NCI-H2107 (cell line): ENCODE measurements at places on chromosomes 7 and 10.

- DNase-seq: no peak
These were observed 210.4 kb upstream of the ADO start for GRCh38 chr10:62594093-62594520.

- no peak for DNase-seq
These were observed 70.1 kb upstream of the RAB11FIP2 start for GRCh38 chr10:118116715-118117449.

DNA sequence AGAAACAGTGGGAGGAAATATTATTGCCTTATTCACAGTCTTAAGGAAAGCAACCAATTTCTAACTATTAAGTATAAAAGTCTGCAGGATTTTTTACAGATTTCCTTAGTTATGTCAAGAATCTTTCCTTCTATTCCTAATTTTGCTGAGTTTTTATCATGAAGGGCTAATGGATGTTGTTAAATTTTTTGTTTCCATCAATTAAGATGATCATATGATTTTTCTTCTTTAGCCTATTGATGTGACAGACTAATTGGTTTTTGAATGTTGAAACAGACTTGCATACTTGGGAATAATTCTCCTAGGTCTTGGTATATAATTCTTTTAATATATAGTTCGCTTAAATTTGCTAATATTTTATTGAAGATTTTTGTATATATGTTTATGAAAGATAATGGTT is 569.1 kb upstream of the KCND2 start:
- no peak for DNase-seq

GRCh38 chr10:93715345-93715744 is 13.0 kb upstream of the FRA10AC1 start:
- no peak for DNase-seq

DNA sequence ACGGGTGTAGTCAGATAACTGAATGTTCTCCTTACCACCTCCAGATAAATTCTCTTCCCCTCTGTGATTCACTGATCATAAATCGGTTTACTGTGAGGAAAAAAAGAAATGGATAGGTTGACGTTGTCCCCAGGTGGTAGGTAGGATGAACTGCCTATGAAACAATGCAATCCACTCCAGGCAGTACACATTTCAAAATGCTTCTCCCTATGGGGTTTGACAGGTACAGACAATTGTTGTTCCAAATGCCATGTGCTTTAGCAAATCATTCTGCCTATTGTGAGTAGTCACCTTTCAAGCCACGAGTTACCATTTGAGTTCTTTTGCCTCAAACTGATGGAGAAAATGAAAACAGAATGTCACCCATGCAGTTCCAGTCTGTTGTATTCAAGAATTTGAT is 21.8 kb downstream of the VIM start:
- DNase-seq: no peak

DNA sequence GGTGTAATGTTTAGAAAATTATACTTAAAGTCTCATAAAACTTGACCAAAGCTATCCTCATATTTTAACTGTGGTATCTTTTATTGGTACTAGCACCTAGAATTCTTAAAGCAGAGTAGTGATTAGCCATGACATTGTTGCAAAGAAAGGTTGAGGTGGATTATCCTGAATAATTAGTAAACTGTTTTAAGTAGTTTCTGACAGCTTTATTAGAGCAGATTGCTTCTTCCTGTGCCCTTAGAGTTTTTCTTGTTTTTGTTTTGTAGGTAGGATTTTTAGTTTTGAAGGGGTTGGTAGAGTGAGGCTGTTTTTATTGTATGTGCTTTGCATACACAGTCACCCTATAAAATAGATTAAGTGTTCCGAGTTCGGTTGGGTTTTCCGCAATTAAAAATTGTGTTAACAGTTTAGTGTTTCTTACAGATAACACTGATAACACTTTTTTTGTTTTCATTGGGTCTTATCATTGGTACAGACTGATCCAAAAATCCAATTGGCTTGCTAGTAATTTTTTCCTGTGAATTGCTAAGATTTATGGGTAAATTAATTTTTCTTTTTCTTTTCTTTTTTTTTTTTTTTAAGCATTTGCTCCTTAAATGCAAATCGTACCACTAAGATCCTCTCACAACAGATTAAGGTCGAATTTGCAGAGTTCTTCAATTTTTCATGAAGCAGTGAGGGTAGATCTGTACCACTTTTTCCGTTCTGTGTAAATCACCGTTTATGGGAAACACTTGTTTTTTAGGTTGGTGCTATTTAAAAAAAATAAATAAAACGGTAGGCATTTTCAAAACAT is 2.1 kb upstream of the PBLD start:
- DNase-seq: no peak

GRCh38 chr7:111175908-111176441 is 85.0 kb downstream of the LRRN3 start:
- no peak for DNase-seq

DNA sequence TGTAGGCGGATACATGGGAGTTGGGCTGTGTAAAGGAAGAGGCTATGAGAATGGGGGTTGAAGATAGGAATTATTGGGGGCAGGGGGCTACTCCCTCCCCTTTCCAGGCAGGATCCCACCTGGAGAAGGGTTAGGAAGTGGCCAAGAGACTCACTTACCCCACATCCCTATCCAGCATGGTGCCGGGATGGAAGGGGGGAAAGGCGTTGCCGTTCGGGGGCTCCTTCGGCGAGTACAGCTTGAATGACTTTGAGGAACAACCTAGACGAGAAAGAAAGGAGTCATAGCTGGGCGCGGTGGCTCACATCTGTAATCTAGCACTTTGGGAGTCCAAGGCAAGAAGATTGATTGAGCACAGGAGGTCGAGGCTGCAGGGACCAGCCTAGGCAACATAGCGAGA is 8.9 kb downstream of the LDB1 start:
- DNase-seq: no peak

DNA sequence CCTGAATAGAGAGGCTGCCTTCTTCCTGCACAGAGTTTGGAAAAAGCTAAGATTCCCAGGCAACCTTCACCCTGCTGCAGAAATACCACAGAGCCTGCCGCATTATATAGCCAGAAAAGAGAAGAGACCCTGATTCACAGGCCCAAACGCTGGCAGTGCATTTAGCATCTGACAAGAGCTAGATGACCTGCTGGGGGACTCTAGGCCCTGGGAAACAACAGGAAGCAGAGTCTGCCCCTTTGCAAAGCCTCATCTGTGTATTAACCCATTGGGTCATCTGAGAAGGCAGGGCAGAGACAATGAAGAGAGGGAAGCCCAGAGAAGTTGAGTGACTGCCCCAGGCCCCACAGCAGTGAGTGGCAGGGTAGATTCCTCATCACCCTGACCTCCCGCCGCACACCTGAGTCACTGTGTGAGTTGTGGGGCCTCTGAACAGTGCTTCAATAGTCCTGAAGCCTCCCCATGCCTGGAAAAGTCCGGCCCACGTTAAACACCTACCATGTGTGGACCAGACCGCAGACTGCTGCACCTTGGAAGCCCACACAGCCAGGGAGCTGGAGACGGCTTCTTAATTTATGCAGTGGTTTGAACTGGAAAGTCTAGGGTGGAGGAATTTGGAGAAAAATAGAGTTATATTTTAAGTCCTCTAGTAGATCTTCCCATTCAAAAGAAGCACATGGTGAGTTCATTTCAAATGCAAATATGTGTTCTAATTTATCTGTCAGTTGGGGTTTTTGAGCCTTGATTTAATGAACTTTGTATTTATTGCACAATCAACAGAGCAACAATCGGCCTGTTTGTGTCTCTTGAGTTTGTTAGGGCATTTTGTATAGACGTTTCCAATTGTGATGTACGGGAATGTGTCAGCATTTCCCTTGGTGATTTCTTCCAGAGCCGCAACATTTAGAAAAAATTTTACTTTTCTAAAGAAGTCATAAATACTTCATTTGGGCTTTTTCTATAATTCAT is 80.4 kb upstream of the GPR26 start:
- no peak for DNase-seq

GRCh38 chr7:112495810-112496462 is 15.1 kb downstream of the LSMEM1 start:
- DNase-seq: peak; percentile 6

GRCh38 chr10:43256531-43257346 is 10.1 kb downstream of the RASGEF1A start:
- DNase-seq: no peak

DNA sequence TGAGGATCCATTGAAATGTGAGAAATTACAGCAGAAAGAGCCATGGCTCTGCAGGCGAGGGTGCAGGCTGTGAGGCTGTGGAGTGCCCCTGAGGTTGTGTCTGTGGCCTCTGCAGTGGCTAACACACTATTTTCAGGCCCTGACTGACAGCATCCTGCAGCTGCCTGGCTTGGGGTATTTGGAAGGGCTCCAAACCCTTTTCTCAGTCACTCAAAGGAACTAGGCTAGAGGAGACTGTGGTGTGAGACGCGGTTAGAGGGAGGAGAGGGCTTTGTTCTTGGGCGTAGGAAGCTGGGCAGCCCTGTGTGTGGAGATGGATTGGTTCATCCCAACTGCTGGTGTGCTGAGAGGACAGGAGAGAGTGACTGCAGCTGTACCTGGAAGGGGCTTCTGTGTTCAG is 134.9 kb downstream of the RAMP3 start:
- no peak for DNase-seq

GRCh38 chr10:69600761-69601330 is 27.6 kb upstream of the NEUROG3 start:
- DNase-seq: no peak

DNA sequence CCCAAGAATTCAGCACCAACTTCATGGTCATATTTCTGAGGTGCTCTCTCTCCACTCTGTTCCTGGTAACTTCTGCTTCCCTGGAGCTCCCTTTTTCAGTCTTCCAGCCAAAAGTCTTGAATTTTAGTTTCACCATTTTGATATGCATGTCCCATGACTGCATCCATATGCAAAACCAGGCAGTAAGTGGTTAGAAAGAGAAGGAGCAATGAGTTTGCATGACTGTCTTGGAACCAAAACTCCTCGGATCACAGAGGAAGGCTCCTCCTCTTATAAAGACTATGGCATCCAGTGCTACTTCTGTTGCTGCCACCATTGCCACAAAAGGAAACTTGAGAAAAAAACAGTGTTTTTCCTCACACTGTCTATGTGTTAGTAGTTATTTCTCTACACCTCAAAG is 269.1 kb upstream of the GLI3 start:
- DNase-seq: no peak
